ENCODE measurements at places on chromosomes 12 and 14.

DNA sequence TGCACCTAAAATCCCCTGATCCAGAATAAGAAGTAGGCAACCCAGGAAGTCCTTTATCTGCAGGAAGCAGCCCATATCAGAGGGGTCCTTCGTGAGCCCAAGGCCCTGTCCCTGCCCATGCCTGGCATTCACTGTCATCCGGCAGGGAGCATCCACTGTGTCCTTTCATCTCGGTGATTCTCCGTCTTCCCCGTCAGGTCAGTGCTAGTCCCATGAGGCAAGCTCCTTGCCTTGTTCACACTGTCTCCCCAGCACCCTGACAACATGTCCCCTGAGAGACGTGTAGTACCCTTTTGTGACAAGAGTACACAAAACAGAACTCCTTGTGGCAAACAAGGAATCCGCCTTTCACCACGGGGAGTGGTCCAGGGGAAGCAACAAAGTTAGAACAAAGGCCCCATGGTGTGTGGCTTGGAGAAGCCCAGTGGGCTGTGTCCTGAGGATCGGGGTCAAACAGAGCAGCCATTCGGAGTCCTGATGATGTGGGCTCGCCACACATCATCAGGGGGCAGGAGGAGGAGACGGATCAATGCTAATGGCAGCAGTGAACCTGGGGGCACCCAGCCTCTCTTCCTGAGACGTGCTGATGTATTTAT lies 112.1 kb downstream of the DICER1 start:
- DNase-seq: no peak

- no peak for DNase-seq
Observed at GRCh38 chr12:58847901-58848600, 72.3 kb downstream of the LRIG3 start.

DNA sequence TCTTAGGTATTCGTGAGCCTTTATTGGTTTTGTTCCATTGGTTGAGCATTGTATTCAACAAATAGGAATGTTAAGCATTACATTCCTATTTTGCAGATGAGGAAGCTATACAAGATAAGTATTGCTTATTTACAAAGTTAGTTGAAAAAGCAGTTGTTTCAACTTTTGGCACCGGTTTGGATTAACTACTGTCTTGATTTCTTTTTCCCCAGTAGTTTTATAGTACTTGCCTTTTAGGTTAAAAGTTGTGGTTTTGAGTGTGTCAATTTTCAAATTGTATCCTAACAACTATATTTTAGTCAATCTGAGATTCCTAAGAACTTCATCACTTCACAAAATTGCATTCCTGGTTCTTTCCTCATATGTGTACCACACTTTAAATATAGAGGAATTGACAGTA lies 23.8 kb upstream of the MBIP start:
- DNase-seq: no peak

- DNase-seq: no peak
Observed at GRCh38 chr14:99381688-99382060, 99.0 kb downstream of the SETD3 start.

DNA sequence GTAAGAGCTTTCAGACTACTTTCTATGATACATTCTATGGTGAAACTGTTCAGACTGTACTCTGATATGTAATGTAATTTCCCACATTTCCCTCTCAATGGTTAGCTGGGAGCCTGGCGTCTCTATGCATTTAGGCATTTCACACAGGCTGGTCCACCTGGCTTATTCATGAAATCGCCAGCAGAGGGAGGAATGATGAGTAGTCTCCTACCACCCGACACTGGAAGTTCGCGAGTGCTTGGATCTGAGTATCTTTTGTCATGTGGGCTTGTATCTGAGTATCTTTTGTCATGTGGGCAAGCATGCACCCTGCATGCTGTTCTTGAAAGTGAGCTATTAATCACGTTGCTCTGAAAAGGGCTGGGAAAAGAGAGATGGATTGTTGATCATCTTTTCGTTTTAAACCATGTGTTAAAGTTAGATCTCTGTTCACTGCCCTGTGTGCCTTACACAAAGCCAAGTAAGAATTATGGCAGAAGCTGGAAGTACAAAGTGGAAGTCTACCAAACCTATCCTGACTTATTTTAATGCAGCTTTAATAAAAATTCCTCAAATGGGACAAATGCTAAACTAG lies 235.0 kb downstream of the ATP23 start:
- peak; percentile 19 for DNase-seq

GRCh38 chr14:94282991-94283723 lies 9.9 kb downstream of the SERPINA10 start:
- no peak for DNase-seq

- no peak for DNase-seq
Observed at GRCh38 chr12:104230304-104231095, 14.9 kb downstream of the TXNRD1 start.

DNA sequence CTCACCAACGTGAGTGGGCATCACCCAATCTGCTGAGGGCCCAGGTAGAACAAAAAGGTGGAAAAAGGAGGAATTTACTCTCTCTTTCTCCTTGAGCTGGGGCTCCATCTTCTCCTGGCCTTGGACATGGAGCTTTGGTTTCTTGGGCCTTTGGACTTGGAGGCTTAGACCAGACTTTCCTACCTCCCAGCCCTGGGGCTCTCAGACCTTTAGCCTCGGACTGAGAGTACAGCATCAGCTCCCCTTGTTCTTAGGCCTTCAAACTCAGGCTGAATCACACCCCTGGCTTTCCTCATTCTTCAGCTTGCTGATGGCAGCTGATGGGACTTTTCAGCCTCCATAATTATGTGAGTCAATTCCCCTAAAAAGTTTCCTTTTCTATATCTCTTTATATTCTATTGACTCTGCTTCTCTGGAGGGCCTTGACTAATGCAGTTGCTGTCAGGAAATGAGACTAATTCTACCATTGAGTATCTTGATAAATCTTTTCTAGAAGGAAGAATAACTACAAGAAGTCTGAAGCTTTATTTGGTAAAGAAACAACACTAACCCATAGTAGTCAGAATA lies 15.9 kb upstream of the CLEC4E start:
- DNase-seq: no peak

DNA sequence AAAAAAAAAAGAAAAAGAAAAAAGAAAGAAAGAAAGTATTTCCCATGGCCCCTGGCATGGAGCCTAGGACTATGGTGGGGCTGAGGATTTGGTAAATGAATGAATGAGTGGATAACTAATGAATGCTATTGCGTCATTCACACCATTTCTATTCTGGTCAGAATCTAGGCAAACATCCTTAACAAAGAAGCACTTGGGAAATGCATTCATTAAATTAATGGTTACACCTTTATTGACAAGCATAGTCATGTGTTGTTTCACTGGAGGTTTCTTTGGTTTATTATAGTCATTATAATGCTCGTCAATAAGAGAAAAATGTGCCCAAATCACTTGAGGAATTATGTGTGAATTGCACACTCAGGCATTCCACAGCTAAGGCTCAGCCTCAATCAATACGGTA lies 13.6 kb upstream of the AQP2 start:
- DNase-seq: no peak

- no peak for DNase-seq
Observed at GRCh38 chr14:89339579-89339978, 77.5 kb downstream of the FOXN3 start.

DNA sequence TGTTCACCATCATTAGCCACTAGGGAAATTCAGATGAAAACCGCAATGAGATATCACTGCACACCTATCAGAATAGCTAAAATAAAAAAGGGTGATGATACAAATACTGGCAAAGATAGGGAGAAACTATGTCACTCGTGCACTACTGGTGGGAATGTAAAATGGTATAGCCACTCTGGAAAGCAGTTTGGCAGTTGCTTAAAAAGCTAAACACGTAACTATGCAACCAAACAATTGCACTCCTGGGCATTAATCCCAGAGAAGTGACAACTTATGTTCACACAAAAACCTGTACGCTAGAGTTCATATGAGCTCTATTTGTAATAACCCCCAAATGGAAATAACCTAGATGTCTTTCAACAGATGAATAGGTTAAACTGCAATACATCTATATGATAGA lies 35.4 kb downstream of the GPR135 start:
- DNase-seq: no peak

- no peak for DNase-seq
Observed at GRCh38 chr14:21098076-21098891, at the start of gene ZNF219. ZNF219 (minus strand) TSS chr14:21098655; CDS start chr14:21093591, 5,064 bp downstream.

GRCh38 chr14:58866391-58866790 lies 228.6 kb downstream of the DACT1 start:
- no peak for DNase-seq

- DNase-seq: no peak
Observed at GRCh38 chr14:23154964-23155587, 28.4 kb downstream of the SLC7A8 start.

DNA sequence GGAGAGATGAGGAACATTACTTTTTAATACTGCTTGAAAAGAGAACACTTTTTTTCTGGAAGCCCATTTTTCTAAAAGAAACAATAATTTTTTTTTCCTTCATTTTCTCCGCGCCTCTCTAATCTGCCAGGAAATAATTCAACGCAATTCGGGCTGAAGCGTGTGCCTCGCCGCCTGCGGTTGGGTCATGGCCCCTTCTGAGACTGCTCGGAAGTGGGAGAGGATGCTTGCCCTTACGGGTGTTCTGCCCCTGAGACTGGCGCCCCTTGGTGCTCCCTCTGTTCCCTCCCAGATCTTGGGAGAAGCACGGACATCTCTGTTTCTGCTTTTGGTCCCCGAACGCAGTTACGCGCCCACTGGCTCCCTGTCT lies 332 bp upstream of the TBC1D30 start:
- no peak for DNase-seq

DNA sequence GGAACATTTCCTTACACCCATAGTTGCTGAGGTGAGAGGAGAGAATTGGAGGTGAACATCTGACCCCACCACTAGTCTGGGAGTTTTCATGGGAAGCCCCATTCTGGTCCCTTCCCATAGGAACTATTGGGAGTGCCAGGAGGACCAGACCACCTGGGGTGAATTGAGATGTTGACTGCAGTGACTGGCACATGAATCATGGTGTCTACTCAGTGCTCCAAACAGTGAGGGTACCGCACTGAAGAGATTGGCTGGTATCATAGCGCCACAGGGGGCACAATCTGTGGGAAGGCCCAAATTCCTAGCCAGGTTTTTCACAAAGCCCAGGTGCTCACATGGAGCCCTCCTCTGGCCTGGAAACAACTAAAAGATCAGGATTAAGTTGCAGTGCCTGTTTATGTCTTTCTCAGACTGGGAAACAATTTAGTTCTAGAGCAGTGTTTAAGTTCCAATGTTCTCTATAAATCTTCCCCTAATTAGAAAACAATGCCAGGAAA lies 3.7 kb upstream of the RNASE9 start:
- no peak for DNase-seq

GRCh38 chr12:98725476-98726247 lies 80.6 kb downstream of the APAF1 start:
- DNase-seq: peak; percentile 21

DNA sequence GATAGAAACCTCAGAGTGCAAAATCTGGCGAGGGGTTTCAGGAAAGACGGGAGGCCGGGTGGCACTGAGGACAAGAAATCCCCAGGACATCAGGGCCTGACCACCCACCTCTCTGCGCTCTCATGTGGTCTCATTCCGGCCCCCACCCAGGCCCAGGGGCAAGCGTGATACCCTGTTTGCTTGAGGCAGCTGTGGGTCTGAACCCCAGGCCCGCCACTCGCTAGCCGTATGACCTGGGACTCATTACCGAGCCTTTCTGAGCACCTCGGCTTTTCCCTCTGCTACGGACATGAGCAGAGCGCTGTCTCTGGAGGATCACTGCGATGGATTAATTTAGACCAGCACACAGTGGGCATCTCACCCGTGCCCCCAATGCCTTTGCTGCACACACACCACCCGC lies 25.5 kb upstream of the BCDIN3D start:
- DNase-seq: no peak

DNA sequence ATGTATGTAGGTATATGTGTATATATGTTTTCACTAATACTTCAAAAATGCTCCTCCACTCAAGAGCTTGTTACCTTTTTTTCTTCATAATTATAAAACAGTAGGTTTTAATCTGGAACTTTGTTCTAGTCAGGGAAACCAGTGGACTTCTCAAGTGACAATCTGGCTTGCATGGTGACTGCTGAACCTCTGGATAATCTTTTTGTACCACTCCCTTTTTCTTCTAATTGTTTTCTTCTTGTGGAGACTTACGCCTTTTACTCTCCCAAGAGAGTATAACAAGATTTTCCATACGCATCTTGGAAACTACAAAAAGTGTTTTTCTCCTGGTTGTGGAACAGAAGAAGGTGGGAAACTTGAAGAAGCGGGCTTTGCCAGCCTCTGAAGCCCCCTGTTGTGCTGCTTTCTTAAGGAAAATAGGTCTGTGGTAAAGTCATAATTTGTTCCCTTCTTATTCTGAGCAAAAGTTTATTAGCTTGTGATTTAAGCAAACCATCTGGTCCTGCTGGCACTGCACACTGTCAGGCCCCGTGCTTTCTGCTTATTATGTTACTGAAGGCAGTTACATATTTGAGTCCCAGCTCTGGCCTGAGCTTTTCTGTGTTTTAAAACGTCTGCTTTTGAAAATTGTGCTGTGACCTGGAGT lies 291.8 kb downstream of the ERC1 start:
- DNase-seq: no peak

DNA sequence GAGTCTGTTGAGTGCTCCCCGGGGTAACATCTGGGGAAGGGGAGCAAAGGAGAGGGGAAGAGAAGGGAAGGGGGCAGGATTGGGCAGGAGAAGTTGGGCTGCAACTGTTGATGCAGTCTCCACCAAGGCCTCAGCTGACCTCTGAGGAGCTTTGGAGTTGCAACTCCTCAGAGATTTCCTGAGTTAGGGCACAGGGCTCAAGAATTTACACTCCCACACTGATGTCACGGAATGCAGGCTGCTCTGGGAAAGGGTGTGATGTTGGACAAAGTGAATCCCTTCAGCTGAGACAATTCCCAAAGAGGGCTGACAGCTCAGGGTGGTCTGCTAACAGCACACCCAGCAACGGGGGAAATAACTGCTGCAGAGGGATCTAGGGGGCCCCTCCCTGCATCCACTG lies 295.6 kb downstream of the PCNX1 start:
- no peak for DNase-seq

DNA sequence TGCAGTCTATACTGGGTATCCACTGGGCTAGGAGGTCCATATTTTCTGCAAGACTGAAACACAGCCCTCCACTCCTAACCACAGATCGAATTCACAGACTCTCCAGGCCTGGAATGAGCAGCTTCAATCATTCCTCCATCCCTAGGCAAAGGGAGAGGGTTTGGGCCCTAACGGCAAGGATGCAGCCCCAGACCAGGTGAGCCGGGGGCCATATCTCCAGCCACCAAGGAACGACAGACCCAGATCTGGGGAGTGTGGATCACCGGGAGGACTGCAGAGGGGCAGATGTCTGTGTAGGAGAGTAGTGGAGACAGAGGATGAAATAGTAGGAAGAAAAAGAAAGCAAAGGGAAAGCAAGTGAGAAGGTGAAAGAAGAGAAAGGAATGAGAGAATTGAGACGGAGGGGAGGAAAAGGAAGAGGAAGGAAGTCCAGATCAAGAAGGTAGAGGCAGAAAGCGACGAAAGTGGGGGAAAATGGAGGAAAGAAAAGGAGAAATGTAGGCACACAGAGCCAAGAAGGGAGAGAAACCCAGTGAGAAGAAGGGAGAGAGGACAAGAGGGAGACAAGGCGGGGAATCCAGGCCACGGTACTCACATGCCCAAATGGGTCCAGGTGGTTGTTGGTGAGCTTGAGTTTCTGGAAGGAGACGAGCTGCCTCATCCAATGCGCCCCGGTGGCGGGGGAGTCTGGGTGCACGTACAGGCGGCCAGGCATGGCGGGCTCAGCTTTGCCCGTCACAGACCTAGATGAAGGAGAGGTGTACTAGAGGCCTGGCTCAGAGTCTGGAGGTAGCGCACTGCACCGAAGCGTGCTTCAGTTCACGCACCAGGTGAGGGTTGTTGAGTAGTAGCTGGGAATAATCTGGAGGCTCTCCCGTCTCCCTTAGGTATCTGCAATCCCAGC lies 7.7 kb downstream of the TBX5 start:
- no peak for DNase-seq
